ENCODE measurements at places on chromosomes 13 and 19.

DNA sequence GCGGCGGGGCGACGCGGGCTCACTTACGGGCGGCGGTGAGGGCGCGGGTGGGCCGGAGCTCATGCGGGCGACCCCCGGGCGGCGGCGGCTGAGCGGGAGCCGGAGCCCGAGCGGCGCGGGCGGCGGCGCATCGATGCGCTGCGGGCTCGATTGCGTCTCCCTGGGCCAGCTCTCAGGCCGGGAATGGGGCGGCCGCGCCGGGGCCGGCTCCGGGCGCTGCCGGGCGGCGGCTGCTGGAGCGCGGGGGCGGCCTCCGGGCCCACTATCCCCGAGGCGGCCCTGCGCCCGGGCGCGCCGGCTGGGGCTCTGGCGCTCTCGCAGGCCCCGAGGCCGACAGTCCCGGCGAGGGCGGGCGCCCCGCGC, 1.4 kb upstream of the TSHZ3 start:
- DNase-seq = peak; percentile 89

DNA sequence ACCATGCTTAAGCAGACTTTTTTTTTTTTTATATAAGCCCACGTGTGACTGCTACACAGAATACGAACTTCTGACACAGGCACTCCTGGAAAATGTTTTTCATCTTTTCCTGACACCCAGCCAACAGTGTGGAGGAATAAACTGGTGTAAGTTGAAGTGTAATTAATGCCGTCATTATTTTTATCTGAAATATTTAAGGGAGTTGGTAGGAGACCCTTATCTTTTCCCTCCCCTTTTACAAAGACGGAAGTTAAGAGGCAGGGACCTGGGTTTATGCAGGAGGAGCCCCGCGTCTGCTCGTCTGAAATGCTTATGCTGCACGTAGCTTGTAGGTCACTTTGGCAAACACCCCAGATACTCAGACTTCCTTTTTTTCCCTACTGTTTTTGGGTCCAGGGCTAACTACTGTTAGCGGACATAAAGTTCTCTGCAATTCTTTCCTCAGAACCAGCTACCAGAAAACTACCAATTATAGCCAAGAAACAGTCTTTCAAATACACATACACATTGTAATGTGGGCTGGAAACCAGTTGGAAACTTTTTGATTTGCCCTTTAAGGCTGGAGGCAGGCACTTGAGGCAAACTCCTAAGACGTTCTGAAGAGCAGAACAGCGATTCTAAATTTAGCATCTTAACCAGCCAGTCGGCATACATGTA, 50.8 kb downstream of the EFNB2 start:
- DNase-seq = no peak

DNA sequence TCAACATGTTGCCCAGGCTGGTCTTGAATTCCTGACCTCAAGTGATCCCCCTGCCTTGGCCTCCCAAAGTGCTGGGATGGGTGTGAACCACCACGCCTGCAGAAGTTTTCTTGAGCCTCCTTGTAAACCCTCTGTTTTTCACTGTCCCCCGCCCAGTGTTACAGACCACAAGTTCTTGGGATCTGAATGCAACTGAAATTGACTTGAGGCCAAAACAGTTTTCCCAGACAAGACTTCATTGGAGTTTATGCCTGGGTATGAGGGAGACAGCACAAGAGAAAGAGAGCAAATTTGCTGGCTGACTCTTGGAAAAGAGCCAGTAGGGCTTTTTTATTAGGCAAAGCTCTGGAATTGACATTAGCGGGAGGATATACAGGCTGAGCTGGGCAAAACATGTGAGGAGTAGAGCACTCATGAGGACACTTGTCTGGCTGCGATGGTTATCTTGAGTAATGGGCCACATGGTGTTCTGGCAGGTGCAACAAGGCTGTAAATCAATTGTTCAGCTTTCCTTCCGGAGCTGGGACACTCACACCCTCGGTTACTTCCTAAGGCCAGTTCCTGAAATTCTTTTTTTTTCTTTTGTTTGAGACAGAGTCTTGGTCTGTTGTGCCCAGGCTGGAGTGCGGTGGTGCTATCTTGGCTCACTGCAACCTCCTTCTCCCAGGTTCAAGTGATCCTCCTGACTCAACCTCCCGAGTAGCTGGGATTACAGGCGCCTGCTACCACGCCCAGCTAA, 12.7 kb upstream of the HNRNPL start:
- no peak for DNase-seq

GRCh38 chr19:45005787-45006186, 4.5 kb downstream of the RELB start:
- no peak for DNase-seq

DNA sequence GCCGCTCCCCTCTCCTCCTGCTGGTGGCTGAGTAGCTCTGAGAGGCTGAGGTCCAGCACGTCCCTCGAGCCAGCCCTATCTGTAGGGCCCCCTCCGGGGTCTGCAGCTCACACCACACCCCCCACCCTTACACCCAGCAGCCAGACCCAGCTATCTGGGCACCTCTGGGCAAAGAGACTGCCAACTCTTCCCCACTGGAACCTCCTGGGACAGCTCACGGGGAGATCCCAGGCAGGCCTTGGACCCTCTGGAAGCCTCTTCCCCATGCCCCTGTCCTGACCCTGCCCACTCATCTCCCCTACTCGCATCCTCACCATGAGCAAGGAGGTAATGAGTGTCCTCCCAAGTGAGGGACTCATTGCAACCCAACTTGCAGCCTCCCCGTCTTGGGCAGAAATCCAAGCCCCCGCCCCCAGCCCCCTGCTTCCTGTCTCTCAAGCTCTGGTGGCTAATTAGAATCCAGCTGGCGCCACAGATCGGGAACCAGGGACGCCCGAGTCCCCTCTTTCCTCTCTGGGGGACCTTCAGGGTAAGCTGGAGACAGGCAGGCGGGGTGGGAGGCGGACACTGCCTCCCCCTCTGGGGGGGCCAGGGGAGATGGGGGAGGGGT, 22.1 kb downstream of the ADGRL1 start:
- peak; percentile 8 for DNase-seq

GRCh38 chr19:16714702-16715287, 4.9 kb upstream of the NWD1 start:
- peak; percentile 69 for DNase-seq

DNA sequence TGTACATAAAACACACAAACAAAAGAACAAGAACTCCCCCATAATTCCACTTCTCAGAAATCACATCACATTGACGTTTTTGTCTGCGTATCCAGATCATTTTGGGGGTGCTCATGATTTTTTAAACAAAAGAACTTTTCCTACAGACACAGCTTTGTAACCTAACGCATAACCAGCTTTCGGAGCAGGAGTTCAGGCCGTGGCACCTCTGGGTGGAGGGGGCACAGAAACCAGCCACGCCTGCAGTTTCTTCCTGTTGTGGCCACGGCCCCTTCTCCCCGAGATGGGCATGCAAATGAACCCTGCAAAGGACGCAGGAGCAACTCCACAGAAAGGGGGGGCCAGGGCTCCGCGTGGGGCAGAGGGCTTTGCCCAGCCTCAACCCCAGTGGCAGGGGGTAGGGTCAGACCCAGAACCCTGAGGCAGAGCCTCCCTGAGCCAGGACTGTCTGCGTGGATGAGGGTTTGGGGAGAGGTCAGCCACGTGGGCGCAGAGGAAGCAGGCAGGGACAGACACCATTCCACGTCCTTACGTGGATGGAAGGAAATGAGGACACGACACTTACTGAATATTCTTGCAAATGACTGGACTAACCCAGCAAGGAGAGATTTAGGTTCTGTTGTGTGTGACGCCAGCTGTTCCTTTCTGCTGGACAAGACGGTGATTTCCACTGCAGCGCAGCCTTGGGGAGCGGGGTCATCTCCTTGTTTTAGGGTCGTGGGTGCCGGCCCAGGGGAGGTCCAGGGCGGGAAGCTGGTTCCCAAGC, 64.4 kb downstream of the RASA3 start:
- DNase-seq = no peak

DNA sequence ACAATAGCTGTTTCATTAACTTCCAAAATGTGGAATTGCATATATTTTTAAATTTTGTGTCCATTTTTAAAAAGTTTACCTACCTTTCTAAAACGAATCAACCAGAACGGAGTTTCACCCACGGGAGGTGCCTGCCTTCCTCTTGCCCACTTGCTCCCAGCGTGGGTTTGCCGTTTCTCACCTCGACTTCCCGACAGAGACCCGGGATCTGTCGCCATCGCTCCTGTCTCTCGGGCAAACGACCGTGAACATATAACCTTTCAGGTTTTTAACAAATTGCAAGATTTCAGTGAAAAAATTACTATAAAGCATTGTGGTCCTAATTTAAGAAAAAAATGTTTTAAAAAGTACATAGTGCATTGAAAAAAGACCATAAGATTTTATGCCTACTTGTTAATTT, 4.2 kb downstream of the TMEM255B start:
- no peak for DNase-seq

DNA sequence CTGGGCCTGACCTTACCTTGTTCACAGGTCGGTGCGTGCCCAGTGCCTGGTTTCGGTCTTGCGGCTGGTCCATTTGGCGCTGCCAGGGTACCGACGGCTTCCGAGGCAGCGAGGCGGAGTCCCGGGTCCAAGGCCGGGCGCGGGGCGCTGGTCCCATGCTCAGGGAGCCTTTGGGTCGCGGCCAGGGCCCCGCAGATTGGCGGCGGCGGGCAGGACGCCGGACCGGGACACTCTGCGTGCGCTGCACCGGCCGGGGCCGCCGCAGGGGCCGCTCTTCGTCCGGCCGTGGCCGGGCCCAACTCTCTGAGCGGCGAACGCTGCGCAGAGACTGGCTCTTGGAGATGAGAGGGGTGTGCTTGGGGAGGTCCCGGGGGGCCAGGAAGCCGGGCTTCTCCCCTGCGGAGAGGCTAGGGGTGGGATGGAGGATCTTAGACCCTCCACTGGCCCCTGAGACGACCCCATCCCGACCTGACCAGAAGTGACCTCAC, 3.4 kb upstream of the WIZ start:
- DNase-seq = peak; percentile 75

GRCh38 chr19:10112037-10112761, 706 bp downstream of the P2RY11 start:
- no peak for DNase-seq

- no peak for DNase-seq
Measured at GRCh38 chr19:54307389-54308020, 5.5 kb downstream of the LILRA5 start.
